ENCODE measurements at places on chromosomes 13 and 19. TPM values are rescaled to one million over a fixed set of nuclear protein-coding genes. Genes with fewer than 3 reads are reported as not detected.

CYP4F8 gene
- total RNA-seq, result not detected

CACNA1A gene
- total RNA-seq, result 5.0 TPM

OR10H1 gene
- total RNA-seq, result not detected

IZUMO2 gene
- not detected for total RNA-seq

KLK6 gene
- total RNA-seq, result 0.08 TPM

ZNF723 gene
- total RNA-seq, result not detected

GTF2F2 gene
- total RNA-seq, result 8.9 TPM

NAPA gene
- 77.6 TPM for total RNA-seq

Measured in smooth muscle cell of the coronary artery (primary cell).